ENCODE measurements at places on chromosomes 16 and 17.

DNA sequence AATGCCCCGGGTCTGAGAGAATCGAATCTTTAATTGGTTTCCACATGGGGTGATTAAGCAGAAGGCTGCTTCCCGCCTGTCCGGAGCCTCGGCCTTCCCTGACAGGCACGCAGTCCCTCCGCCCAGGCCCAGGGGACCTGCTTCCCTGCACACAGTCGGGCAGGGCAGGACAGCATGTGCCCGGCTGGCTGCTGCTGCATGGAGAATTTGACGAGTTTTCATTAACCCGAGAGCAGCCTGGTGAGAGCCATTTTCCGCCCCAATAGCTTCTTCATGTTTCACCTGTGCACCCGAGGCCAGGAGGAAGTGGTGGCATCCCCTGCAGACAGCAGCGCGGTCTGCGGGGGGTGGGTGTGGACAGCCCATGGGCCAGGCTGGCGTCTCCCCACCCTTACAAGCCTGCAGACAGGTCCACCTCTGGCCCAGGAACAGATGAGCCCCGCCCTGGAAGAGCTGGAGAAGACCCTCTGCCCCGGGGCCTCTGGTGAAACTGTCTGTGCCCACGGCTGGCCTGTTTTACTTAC is 67.0 kb downstream of the KLHDC4 start:
- DNase-seq: no peak

DNA sequence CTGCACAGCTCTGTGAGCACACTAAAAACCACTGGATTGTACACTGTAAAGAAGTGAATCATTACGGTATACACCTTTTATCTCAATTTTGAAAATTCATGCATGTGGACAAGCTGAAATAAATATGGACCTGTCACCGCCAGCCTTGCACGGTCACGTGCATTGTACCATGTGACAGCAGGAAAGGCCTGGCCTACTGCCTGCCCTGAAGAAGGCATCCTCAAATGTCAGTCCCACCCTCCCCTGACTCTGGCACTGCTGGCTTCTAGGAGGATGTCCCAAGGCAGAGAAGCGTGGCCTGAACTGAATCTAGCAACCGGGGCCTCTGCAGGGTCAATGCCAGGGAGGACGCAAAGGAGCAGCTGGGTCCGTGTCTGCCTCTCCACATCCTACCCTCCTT is 34.6 kb downstream of the SLC38A8 start:
- no peak for DNase-seq

GRCh38 chr16:84505249-84506187 is 1.1 kb upstream of the MEAK7 start:
- DNase-seq: no peak

DNA sequence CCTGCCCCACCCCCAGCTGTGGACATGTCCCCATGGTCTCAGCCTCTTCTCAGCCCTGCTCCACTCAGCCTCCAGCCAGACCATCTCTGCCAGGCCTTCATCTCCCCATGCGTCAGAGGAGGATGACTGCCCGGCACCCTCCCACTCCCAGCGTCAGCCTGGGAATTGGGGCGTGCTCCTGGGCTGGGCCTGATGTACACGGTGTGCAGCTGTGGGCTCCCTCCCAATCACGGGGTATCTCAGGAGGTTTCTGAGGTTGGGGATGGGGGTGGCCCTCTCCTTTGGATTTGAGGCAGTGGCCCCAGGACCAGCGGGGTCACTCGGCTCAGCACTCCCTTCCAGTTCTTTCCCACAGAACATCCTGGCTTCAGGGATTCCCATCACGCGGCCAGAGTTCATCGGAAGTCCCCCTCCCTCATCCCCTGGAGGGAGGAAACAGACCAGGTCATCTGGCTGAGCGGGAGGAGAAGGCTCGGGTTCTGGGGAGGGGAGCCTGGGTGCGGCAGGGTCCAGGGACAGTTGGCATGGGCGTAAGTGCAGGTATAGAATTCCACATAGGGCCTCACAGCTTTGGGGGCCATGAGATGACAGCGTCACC is 36.9 kb downstream of the SOCS3 start:
- DNase-seq: no peak

DNA sequence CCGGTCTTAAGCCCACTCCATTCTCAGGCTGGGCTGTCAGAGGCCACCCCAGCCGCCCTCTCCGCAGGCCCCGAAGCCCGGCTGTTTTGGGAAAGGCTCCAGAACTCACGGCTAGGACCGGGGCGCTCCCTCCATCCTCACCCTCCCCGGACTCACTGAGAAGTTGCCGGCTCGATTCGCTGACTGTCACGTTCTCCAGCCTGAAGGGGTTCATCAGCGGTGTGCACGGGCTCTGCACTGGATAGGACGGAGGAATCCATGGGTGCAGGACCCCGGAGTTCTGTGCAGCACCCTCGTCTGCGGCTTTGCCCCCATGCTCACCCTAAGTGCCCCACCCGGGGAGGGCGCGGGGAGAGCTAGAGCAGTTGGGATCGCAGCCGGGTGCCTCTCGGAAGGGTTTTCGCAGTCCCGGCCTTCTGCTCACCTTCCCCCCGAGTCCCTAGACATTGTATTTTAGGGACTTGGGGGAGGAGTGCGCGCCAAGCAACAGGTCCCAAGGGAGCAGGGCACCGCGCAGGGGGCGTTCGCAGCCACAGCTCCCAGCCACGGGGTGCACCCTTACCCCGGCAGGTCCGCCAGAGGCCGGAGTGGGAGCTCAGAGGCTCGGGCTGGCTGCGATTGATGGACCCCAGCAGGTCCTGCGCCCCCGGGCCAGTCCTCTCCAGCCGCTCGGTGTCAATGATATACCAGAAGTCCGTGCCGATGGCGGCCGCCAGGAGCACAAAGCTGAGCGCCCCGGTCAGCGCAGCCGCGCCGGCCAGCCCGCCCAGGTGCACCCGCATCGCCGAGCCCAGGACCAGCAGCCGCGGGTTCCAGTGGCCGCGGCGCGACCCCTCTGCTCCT is 1.0 kb downstream of the TMEM114 start:
- no peak for DNase-seq

DNA sequence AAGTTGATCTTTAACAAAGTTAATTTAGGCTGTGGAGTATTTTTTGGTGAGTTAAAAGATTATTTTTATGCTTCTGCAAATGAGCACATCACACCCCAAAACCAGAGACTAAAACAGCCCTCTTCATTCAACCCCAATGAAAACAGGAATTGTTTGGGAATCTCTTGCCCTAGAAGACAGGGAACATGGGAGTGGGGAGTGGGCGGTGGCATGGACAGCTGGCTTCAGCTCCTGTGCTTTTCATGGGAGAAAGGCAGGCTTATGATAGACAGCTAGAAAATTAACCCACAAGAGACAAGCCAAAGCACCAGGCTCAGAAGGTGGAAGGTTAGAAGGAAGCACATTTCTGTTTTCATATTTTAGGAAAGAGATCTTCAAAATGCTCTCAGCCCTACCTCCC is 19.2 kb downstream of the GRIN2A start:
- DNase-seq: no peak

DNA sequence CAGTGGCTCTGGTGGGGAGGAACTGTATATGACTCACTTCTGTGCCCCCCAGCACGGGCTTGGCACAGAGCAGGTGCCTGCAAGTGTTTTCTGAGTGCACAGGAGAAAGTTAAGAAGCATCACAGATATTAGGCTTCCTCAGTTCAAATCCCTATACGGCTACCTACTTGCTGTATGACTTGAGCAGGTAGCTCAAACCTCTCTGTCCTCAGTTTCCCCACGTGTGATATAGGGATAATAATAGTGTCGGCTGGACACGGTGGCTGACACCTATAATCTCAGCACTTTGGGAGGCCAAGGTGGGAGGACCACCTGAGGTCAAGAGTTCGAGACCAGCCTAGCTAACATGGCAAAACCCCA is 95.7 kb downstream of the C16orf78 start:
- DNase-seq: no peak

DNA sequence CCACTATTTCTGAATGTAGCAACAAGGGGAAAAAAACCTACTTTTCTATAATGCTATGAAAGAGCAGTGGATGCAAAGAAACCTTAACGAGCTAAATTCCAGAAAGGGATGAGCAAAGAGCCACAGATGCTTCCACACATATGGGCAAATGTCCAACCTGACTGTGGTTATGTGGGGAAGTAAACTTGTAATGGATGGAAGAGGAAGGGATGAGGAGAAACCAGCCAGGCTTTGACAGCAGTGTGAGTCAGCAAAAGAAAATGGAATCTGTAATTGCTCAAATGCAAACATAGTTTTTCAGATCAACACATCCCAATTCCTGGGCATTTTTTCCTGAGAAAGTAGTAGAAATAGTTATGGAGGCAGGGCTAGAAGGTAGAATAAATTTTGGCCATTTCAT is 204.8 kb upstream of the CPHXL start:
- no peak for DNase-seq

DNA sequence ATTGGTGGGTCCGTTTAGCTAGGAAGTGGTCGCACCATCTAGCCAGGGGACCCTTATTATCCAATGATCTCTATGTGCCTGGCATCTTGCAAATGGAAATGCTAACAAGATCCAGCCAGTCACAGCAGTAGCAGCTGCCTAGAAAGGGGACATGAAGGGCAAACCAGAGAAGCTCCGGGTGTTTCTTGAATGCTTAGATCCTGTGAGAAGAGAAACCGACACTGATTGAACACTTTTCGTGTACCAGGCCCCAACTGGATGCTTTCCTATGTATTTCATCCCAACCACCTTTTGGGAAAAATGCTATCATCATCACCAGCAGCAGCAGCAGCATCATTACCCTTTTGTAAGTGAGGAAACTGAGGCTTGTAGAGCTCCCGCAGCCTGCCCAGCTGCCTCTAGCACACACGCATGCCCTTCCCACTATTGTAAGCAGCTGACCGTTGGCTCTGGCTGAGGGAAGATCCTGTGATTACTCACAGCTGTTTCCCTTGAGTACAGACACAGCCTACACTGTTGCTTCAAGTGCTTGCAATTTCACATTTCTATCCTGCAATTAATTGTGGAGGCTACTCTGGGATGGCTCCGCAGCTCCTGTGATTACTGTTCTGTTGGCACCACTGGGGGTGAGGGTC is 180.7 kb upstream of the CACNG5 start:
- DNase-seq: no peak

GRCh38 chr17:83028851-83029250 is 50.6 kb upstream of the METRNL start:
- DNase-seq: no peak

- no peak for DNase-seq
Measured at GRCh38 chr17:50013079-50013478, 18.1 kb upstream of the DLX3 start.

- DNase-seq: no peak
Measured at GRCh38 chr16:10927497-10928112, 14.7 kb downstream of the DEXI start.

DNA sequence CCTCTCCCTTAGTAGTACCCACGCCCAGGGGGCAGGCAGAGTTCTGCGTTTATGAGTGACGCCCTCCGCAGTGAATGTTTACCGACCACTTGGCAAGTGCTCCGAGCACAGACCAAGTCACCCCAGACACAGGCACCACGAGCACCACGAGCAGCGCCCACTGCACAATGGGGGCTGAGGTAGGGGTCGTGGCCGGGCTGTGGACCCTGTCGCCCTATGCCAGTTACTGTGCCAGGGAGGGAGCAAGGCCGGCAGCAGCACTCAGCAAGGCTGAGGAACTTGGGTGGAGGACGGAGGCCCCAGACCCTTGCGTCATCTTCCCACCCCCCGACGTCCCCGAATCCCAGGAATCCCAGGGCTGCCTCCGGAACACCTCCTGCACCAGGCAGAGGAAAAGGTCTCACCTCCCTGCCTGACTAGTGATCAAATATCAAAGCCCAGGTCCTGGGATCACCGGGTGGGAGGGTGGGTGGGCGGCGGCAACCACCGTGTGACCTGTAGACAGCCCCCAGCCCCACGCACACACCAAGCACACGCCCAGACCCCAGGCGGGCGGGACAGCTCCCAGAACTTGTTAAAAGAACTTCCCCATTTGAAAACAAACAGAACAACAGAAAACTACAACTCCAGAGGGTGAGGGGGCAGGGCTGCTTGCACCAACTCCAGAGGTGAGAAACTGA is 5.4 kb downstream of the VASN start:
- DNase-seq: no peak

DNA sequence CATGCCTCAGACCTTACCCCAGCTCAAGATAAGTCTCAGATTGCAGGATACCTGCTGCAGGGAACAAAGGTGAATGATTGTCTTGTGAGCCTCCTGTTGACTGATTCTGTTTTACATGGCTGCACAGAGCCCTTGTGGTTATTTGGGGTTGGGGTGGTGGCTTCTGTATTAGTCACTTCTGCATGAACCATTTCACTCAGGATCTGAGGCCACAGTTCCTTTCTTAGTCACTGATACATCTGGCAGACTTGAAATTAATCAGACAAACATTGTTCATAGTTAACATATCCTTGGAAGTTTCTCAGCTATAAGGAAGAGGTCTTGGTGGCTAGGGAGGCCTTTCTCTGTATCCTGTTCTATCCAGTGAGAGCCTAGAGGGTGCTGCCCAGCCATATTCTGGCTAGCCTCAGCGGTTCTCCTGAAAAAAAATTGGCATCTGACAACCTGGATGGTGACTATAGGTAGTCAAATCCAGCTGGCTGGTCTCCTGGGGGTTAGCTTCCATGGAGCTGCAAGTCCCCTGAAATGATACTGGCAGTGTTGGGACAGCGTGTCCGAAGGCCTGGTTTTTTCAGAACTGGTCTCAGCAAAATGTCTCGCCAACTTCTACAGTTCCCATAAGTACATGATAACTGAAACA is 8.4 kb upstream of the PLK1 start:
- DNase-seq: no peak

DNA sequence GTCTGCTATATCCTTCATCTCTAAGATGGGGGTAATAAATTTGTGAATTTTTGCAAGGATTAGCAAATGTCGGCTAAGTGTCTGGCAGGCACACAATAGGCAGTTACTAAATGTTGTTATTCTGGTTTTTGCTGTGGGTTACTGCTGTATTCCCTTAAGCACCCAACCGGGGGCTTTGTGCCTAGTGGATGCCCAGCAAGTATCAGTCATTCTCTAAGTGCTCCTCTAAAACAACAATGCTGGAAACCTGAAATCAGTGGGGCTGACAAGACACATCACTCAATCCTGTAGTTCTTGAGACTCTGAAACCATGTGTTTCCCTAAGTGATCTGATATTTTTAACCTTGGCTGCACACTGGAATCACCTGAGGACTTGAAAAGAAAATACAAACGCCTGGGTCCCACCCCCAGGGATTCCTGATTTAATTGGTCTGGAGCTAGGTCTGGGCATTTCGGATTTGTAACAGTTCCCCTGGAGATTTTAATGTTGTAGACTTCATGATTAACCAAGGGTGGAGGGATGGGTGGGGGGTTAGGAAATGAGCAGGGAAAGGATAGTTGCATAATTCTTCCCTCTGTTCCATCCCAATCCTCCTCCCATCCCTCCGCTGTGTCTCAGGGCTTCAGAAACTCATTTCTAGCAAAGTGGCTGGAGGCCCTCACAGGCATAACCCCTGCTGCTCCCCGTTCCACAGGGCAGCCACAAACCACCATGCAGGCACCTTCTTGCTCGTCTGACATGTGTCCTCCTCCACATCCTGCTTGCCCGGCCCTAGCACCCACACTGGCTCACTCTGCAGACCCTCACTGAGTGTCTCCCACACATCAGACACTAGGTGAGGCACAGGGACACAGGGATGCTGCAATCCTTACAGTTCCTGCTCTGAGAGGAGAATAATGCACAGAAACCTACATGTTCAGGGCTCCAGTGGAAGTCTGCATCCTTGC is 61.7 kb upstream of the LYRM9 start:
- no peak for DNase-seq

Measured in stimulated activated CD8-positive, alpha-beta memory T cell treated with anti-CD3 and anti-CD28 coated beads, Interleukin-2, amount 100 ng/mL, for 1 hour (primary cell).